CD4-positive, alpha-beta T cell treated with Interleukin-15 for 4 hours (primary cell): ENCODE measurements at places on chromosomes 3 and 15.

DNA sequence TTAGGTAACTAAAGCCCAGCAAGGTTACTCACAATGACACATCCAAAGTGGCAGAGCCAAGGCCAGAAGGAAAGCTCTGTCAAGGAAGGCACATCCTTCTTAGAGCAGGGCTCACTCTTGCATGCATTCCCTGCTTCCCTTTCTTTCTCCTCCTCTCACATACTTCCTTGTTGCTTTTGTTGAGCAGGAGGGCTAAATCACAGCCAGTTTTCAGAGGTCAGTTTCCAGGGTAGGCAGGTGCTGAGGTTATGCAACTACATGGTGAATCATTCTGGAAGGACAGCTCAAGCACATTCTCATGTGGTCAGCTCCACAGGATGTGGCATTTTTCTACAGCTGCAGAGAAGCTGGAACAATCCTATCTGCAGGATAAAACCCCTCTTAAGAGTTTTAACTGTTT, 275.6 kb downstream of the ZNF621 start:
- no peak for DNase-seq

DNA sequence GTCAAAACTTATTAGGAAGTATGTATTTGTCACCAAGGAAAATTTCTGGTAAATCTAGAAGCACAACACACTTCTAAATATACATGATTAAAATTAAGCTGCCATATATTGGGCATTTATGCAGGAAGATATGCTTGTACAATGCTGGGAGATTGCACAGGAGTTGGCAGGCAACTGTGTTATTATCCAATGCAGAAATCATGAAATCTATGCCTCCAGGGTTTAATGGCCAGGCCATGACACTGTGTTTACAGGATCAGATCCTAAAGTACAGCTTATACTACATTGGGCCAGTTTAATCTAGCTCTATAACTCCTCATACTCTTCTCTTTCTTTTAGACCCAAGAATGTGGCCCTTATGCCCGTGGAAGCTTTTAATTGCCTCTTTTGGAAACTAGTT, 391.4 kb upstream of the DPH6 start:
- DNase-seq: no peak

DNA sequence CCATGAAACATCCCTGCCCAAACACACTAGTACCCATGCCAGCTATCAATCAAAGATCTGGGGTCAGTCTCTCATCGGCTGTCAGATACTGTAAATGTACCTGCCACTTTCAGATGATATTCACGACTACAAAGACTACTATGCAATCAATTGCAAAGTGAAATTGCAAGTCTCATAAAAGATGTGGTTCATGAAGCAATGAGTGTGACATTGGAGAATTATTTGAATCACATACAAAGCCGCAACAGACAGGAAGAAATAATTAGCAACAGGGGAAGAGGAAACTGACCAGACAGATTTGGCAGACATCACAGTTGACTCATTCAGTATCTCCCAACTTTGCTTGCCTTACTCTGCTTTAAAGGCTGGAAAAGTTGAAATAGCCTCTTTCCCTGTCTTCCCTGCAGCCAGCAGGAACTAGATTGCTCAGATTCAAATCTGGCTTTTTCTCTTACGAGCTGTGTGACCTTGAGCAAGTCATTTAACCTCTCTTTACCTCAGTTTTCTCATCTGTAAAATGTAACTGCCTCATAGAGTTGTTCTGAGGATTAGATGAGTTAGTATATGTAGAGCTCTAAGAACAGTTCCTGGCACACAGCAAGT, 95.7 kb upstream of the C3orf80 start:
- DNase-seq: no peak

- peak; percentile 81 for DNase-seq
These were observed 28.5 kb downstream of the BTD start for GRCh38 chr3:15629860-15630597.

DNA sequence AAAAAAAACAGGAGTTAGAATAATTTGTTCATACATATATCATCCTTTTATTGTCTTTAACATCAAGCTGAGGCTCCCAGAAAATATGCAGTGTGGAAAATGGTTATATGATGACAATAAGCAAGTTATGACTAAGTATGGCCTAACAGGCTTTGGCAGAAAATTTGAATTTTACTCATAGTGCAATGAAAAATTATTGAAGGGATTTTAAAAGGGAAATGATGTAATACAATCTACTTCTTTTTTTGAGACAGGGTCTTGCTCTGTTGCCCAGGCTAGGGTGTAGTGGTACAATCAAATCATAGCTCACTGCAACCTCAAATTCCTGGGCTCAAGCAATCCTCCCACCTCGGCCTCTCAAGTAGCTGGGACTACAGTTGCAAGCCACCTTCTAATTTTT, 78.7 kb downstream of the FAIM start:
- no peak for DNase-seq
